Left lung (tissue), 14 donors: ENCODE measurements at places on chromosomes 5 and 9.

GRCh38 chr5:152990649-152991048, 499.8 kb upstream of the GRIA1 start:
- DNase-seq: no peak

GRCh38 chr5:43037636-43038495, 2.3 kb downstream of the ANXA2R start:
- DNase-seq: no peak

DNA sequence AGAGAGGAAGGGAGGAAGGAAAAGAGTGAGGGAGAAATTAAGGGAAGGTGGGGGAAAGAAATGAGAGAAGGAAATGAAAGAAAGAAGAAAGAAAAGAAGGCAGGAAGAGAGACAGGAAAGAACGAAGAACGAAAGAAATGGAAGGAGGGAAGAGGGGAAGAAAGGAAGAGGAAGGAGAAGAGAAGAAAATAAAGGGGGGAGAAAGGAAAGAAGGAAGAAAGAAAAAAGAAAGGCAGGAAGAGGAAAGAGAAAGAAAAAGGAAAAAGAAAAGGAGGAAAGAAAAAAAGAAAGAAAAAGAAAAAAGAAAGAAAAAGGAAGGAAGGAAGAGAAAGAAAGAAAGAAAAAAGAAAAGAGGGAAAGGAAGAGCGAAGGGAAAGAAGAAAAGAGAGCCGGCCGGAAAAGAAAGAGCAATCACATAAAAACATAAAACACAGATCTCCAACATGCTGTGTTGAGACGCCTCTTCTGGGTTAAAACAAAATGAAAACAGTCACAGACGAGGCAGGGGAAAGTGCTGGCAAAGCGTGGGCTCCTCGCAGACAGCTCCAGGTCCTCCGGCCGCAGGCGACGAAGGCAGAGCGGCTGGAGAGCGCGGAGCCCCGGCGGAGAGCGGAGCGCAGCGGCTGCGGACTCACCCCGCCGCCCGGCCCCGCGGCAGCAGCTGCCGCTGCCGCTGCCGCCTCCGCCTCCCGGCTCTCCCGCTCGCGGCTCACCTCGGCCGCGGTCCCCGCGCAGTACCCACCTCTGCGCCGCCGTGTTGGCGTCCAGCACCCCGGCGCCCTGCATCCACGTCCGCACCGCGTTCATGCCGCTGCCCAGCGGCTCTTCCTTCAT, 896 bp downstream of the EBF1 start:
- peak; percentile 58 for DNase-seq

GRCh38 chr5:36360307-36360706, 58.6 kb upstream of the RANBP3L start:
- DNase-seq: no peak

DNA sequence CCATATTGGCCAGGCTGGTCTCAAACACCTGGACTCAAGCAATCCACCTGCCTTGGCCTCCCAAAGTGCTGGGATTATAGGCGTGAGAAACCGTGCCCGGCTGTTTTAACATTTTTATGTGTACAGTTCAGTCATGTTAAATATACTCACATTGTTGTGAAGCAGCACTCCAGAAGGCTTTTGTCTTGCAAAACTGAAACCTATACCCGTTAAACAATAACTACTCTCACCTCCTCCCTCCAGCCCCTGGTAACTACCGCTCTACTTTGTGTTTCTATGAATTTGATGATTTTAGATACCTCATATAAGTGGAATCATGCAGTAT, 23.1 kb upstream of the SHB start:
- DNase-seq: no peak

- no peak for DNase-seq
These were observed 29.0 kb downstream of the ACO1 start for GRCh38 chr9:32413424-32413823.

DNA sequence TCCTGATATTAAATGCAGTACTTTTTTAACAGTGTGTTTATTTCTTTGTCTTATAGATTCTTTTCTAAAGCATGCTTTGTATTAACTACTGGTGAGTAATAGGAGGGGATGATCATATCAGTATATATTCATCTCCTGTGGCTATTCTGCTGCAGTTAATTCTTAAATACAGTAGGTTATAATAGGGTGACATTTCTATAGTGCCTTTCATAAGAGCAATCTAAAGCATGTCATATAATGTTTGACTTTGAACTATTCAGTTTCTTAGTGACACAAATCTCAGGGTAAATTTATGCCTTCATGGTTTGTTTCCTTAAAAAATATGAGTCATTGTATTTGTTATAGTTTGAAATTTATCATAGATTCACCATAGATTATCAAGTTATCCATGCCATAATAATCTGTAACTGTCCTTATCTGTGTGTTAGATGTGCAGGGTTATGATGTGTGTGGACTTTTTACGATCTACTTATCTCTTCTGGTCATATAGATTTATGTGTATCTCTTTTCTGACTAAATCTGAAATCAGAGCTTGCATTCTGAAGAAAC, 1019.5 kb downstream of the NR2F1-AS1 start:
- no peak for DNase-seq

GRCh38 chr5:59025734-59026133, 442.9 kb downstream of the RAB3C start:
- DNase-seq: no peak

DNA sequence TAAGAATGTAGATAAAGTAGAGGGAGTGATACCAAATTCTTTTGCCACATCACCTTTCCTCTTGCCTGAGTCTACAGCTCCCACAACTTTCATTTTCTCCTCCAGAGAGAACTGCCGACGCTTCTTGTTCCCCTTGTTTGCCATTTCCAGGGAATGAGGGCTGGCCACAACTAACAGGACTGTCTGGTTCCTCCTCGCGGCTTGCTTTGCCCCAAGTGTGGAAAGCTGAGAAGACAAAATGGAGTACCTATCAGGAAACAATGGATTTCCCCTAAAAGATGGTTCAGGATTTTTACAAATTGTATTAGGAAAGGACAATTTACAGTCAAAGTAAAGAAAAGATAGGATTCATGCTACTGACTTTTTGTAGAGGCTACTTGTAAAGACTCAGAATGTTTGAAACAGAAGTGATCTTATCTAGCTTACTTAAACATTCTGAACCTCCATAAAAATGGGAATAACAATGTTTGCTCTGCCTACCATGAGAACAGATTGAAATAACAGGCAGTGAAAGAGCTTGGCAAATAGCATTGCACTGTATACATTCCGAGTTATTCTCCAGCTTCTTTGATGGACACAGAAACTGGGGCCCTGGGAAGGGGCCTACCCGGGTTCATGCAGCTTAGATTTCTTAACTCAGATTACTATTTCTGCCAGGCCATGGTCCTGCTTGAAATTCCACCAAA, 4.1 kb downstream of the TIGD6 start:
- DNase-seq: no peak

GRCh38 chr5:157987259-157987658, 128.3 kb upstream of the CLINT1 start:
- DNase-seq: no peak

GRCh38 chr5:127950707-127951391, 132.7 kb upstream of the SLC12A2 start:
- DNase-seq: no peak

DNA sequence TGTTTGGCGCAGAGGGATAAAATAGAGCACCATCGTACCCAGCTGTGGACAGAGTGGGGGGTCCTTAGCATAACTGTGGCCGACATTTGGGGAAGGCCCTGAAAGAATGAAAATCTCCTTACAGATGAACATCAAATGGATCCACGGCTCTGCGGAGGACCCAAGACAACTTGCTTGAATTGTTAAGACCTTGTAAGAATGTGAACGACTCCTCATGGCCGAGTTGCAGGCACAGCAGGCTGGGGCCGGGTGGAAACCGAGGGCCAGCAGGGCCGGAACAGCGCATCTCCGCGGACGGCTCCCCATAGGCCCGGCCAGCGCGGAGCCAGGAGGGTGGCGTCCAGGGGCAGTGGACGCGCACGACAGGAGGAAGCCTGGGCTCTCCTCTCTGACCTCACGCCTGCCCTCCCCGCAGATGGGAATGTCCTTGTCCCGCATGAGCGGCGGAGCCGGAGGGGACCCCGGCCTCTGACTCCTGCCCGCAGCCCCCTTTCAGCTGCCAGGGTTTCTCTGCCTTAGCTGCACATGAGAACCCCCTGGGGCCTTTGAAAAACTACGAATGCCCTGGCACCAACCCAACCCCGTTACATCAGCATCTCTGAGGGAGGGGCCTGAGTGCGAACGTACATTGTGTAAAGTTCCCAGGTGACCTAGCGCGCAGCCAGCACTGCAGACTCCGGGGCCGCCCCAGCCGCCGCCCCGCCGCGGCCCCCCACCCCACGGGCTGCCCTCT, 36.2 kb upstream of the PTCH1 start:
- DNase-seq: no peak

DNA sequence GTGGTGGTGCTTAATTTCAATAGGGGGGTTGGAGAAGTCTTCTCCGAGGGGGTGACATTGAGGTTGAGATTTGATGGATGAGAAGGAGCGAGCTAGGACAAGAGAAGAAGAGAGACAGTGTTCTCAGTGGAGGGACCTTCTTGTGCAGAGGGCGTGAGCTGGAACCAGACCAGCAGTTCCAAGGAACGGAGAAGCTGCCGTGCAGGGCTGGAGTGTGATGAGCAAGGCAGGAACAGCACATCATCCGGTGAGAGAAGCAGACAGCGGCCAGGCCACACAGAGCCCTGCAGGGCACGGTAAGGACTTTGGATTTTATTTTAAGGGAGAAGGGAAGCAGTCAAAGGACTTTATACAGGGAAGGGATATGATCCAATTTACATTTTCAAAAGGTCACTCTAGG, 206.9 kb downstream of the MELK start:
- DNase-seq: no peak

DNA sequence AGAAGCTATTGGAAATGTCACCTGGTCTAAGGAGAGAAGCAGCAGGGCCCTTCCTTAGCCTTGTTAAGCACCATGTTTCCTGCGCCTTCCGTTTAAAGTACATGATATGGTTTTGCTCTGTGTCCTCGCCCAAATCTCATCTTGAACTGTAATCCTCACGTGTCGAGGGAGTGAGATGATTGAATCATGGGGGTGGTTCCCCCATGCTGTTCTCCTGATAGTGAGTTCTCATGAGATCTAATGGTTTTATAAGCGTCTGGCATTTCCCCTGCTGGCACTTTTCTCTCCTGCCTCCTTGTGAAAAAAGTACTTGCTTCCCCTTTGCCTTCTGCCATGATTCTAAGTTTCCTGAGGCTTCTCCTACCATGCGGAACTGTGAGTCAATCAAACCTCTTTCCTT, 49.7 kb downstream of the PRDM6 start:
- DNase-seq: no peak

GRCh38 chr9:99513441-99514112, 291.5 kb downstream of the SEC61B start:
- no peak for DNase-seq

DNA sequence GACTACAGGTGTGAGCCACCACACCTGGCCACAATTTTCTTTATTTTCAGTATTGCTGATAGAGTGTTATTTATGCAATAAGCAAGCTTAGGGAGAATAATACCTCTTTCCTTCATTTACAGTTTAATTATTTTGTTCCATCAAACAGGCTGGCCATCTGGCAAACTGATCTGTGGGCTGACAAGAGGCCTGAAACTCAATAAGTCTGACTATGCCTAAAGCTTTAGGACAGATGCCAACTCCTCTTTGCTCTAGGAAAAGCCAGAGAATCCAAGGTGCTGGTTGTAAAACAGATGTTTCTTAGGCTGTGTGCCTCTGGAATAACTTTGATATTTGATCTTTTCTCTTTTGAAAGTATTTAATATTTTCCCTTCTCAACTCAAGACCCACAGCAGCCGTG, 98.4 kb downstream of the TARS1 start:
- DNase-seq: no peak
